GM12864 (cell line): ENCODE measurements at places on chromosomes 3 and 15.
A peak's percentile ranks its signal among the peaks of the same experiment; 100 is the strongest.

GRCh38 chr3:111829023-111829422, 30.0 kb upstream of the PHLDB2 start:
- no peak for DNase-seq

DNA sequence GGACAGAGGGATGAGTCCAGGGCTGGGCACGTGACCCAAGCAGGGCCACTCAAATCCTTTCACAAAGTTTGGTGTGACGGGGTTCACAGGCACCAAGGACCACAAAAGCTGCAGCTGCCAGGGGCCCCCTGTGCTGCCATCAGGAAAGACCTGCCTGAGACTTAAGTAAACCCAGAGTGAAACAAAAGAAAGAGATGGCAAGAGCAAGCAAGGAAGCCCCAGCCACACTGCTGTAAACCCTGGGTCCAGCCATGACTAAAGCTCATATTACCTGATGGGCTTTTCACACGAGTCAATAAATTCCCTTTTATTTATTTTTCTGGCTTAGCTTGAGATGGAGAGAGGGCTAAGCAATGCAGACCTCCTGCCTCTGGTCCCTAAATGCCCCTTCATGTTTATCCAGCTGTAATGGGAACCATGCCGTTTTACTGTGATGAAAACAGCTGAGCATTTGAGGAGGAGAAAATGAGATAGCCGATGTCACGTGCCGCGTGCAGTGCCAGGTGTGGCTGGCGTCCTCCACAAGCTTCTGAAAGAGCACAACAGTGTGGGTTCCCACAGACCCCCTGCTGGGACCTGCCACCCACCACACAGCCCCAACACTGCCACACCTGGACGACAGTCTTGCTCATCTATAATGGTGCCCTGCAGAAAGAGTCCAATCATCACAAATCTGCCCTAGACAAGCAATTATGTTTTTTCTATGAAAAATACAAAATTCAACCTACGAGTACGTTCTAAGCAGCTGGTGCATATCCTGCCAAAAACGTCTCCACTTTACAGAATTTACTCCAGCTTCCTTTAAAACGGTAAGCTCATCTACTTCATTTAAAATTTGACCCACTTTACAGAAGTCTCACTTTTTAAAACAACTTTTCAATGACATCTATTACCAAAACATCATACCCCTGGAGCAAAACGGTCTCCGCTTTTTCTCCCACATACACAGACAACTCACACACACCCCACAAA, 34.2 kb downstream of the ADAMTS17 start:
- no peak for DNase-seq

DNA sequence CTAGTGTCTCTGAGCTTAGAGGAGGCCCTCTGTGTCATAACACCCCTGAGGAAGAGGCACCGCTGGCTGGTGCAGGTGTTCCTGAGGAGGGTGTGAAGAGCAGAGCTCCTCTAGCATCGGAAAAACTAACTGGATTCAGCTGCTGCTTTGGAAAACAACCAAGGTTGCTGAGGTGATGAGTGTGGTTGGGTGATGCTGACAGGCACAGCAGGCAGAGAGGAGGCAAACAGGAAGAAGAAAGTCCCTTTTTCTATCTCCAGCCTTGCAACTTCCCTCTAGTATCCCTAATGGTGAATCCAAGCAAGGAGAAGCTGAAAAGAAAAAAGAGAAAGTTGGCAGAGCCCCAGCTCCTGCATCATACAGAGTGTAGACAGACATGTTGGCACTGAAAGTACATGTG, 3.8 kb upstream of the OR4F15 start:
- no peak for DNase-seq

DNA sequence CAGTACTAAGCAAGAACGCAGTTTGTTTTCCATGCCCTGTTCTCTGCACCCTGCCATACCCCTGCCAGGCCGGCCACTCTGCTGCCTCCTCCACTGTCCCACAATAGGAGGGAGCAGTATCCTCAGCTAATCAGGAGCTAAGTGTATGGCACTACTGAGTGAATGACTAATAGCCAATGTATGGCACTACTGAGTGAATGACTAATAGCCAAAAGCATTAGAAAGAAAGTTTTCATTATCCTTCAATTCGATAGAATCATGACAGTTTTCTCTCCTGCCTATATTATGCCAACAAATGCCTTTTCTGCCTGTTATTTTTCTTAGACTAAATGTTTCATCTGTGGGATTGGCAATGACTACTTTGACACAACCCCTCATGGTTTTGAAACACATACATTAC, 107.5 kb upstream of the CHRM5 start:
- DNase-seq = no peak

DNA sequence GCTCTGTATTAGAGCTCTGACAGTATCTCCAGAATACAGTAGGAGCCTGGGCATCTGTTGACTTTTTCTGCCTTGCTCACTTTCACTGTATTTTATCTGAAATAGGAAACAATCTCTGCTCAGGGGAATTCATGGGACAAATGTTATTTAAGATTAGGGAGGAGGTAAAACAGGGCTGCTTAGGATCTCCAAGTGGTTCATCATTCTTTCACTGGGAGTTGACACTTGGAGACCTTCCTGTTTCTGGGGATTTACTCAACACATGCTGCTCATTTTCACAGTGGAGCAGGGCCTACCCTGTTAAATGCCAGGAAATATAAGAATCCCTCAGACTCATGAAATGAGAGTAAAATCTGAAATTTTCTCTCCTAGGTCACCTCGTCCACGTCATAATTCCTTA, 185.5 kb downstream of the GAP43 start:
- no peak for DNase-seq

DNA sequence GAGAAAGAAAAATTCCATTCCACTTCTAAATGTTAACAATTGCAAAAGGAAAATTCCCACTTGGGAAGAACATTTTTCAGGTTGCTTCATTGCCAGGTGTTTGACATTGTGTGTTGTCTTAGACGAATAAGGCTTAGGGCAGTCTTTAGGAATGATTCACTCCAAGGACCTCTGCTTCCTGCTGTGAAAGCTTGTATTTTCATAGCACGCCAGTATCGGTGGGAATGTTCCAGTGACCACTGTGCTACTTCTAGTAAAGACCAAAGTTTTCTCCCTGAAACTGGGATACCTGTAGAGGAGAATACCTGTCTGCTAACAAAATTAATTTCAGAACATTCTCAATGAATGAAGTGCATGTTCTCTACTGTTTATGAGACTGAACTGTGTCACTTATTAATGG, 64.1 kb downstream of the CDIN1 start:
- no peak for DNase-seq

- DNase-seq = no peak
These were observed 18.9 kb upstream of the FBN1 start for GRCh38 chr15:48664436-48664835.

DNA sequence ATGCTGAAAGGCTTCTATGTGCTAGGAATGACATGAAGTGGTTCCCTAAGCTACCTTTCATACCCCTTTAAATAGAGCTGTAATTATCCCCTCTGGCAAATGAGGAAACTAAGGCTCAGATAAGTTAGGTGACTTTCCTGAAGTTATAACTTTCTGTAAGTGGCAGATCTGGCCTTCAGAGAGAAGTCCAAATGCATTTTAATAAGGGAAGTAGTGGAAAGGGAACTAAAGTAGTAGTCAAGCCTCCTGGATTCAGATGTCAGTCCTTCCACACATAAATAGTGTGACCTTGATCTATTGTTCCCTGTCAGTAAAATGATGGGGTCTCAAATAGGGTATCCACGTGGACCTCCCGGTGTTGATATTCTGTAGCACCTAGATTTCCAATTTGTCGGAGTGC, 277.7 kb downstream of the EDEM1 start:
- no peak for DNase-seq

DNA sequence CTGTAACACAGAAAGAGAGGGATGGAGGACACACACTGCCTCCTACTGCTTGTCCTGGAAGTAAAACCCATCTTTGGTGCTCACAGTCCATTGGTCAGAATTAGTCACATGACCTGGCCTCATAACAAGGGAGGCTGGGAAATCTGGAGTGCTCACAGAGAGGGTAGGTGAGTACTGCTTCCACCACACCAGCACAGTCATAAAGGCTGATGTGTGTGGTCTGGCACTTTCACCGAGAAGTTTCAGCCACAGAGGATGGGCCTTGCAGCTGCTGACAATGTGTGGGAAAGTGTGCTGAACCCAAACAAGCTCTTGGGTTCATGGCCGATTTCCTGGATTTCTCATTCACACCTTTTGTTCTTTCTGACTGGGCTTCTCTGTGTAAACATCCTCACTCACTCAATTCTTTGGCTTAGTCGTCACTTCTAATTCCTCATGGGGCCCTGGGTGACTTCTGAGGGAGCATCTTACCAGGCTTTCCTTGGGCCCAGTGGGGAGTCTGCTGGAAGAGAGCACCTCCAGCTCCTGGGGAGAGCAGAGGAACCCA, 100.7 kb downstream of the ASB7 start:
- peak; percentile 71 for DNase-seq

DNA sequence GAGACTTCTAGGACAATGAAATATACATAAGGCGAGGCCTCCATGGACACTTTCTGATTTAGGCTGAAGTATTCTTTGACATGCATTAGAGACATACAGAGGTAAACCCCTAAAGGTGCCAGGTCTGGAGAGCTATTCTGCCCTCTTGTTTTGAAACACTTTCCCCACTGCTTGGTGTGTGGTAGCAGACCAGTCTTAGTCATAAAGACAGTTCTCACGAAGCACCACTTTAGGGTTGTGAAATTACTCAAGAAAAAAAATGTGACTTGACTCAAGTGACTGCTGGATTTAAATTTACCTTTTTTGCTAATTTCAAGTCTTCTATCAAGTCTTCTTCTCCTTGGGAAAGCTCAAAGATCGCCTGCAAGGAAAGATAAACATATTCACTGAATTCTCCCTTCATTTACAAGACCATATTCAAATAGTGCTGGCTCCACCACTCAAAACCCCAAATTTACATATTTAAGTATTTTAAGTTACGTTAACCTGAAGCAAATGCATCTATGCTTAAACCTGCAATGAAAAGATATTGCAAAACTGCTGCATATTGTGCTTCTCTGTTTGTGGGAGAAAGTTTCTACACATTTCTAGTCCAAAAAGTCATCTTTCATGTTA, 48.4 kb downstream of the ARHGEF3 start:
- peak; percentile 44 for DNase-seq

GRCh38 chr3:153513236-153513635, 351.2 kb downstream of the RAP2B start:
- no peak for DNase-seq

DNA sequence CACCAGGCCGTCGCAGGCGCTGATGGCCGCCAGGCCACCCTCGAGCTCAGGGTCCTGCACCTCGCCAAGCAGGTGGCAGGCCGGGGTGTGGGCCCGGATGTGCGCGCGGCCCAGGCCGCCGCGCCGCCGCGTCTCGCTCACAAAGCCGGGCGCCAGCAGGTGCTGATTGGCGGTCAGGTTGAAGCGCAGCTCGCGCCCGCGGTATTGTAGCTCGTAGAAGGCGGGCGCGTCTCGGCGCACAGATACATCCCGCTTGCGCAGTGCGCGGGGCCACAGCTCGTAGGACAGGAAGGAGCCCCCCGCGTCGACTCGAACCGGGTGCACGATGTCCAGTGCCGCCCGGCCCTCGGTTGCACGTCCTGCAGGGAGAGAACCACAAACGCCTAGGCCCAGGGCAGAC, 11.1 kb downstream of the ADAMTS7 start:
- no peak for DNase-seq

DNA sequence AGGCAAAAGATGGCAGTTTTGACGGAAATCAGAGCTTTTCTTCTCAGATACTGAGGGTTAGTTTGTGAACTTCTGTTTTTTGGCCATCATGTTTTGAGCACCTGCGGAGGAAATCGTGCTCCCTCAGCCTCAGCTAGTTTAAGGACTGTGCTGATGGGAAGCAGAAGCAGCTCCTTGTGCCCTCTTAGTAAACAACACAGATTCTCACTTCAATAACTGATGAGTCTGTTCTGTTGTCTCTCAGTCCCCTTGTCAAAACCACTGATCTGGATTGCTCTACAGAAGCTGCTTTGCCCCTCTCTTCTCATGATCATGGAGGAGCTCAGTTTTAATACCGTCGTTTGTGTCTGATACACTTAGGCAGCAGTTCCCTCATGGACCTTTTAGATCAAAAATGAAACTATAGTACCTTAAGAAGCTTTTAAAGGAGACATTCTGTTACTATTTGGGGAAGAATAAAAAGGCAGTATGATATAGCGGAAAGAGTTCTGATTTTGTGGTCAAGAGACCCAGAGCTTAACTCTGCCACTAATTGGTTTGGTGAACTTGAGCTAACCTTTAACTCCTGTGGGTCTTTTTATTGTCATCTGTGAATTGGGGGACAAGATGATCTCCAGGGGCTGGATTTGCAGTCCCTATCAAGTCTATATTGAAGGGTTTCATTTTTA, 152.6 kb downstream of the BBX start:
- no peak for DNase-seq
